ENCODE measurements at places on chromosomes 6 and 20.

GRCh38 chr6:69179681-69180080 is 544.6 kb downstream of the ADGRB3 start:
- no peak for DNase-seq

DNA sequence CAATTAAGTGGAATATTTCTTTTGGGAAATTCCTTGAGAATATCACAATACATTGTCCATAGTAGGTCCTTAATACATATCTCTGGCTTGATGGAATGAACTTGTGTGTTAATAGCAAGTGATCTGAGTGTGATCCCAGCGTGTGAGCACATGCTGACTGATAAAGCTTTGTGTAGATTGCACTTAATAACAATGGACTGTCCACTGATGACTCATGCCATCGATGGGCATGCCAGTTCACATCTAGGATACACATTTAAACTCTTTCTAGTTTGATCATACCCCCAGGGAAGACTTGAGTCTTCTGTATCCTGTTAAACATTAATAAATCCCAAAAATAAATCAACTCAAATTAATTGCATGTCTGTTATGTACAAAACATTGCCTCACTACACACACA is 454.3 kb upstream of the SPTLC3 start:
- DNase-seq, result no peak

DNA sequence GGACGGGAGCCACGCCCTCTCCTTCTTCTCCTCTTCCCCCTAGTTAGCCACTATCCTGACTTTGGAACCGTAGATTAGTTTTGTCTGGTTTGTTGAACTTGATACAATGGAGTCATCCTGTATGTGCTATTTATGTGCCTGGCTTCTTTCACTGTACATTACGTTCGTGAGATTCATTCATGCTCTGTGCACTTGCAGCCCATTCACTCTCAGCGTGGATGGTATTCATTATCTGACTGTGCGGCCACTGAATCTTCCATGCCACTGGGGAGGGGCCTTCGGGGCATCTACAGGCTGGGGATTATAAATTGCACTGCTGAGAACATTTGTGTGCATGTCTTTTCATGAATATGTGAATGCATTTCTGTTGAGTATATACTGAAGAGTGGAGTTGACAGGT is 262.5 kb downstream of the CDH26 start:
- DNase-seq, result no peak

DNA sequence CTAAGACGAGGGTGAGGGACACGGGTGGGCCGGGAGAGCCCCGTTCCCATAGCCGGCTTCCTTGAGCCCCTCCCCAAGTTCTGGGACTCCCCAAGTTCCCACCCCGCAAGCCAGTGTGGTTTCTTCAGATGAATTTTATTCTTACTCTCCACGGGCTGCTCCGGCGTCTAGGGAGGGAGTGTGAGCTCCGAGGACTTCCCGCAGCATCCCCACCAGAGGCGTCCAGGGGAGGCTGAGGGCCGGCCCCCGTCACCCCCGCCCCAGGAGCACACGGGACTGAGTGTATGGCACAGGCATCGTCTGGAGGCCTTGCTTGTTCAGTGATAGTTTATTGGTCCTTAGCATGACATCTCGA is 10.0 kb upstream of the SLC4A11 start:
- no peak for DNase-seq

DNA sequence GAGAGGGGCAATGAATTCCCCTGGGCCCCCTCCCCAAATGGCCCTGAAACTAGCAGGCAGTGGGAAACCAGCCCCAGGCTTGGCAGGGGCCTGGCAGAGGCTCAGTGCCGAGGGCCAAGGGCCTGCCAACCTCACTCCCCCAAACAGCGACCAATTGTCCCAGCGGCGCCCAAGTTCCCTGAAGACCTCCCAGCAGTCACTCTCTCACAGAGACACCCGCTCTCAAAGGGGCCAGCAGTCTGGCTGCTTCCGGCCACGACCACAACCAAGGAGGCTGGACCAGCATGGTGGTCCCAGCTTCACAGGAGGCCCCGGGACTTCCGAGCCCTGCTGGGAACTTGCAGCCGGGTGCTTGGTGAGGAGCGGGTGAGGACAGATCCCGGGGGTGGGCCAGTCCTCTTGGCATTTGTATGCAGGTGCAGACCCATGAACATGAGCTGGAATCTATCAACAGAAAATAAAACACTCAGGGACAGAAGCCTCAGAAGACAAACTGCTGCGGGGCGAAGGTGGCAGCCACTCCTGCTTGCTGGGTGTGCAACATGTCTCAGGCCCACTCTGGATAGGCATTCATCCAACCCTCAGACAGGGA is 17.5 kb upstream of the SIRPA start:
- DNase-seq, result peak; percentile 66

DNA sequence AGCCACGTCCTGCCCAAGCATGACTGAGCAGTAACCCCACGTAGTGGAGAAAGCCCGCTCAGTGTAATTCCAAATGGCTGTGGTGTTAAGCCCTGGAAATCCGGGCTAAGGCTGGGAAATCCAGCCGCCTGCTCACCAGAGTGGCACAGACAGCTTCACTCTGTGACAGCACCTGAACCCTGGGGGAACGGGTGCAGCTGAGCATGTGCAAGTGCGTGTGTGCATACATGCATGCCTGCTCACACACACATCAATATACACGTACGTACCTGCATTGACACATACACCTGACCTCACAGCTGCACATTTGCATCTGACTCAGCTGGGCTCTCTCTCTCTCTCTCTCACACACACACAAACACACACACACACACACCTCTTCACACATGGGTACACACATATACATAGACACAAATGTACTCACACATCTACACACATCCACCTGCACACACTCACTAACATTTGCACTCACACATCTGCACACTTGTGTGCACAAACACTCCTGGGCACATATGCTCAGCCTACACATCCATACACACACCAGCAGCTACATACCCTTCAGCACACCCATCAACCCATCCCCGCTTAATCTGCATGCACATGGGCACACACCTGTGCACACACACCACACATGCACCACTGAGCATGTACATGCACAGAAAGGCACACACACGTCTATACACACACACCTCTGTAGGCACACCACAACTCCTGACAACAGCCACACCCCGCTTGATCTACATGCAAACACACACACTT is 114.1 kb downstream of the GRM4 start:
- no peak for DNase-seq

DNA sequence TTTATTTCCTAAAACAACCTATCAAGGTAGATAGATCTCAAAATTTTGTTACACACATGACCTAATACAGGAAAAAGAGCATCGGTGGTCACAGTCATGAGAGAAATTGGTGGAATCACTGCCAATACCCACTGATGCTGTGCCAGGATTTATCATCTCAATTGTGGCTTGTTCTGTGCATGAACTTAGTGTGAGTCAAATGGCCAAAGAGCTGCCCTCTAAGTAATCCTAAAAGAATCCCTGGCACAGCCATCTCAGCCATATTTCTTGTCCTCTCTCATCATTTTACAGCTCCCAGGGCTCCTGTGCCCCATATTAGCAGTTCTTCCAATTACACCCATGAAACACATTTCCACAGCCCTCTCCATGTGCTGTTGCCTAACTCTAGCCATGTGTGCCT is 6.1 kb downstream of the GSTA5 start:
- no peak for DNase-seq

DNA sequence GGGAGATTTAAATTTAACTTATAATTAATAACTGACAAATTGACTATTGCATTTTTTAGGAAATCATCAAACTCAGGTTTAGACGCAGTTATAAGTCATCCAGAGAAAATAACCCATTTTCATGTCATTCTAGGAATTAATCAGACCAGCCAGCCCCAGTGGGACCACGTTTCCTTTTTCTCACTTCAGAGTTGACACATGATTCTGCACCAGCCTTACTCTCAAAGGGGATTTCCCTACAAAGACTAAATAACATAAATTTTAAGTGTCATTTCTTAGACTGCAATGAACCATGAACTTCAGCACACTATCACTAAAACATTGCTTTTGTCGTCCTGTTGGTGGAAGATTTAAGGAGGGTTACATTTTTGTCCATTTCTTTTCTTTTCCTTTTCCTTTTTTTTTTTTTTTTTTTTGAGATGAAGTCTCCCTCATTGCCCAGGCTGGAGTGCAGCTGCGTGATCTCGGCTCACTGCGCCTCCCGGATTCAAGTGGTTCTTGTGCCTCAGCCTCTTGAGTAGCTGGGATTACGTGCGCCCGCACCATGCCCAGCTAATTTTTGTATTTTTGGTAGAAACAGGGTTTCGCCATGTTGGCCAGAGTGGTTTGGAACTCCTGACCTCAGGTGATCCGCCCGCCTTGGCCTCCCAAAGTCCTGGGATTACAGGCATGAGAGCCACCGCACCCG is 3.6 kb downstream of the IPCEF1 start:
- no peak for DNase-seq

GRCh38 chr6:95517568-95517967 is 59.8 kb upstream of the MANEA start:
- DNase-seq, result no peak

GRCh38 chr20:50534567-50534966 is 24.4 kb downstream of the PTPN1 start:
- no peak for DNase-seq

DNA sequence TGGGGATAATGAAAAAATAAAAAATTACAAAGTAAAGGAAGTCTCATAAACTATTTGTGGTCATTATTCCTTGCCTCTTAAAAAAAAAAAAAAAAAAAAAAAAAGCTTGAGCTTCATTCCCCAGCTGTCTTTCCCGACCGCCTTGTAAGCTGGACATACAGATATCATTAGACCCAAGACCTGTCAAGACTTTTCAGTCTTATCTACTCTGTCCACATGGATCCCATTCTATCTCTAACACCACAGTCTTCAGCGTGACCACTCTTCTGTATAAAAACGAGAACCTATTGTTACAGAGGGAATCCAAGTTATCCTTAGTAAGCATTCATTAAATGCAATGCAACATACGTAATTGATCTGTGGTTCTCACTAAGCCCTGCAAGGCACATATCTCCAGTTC is 423.5 kb downstream of the MEI4 start:
- DNase-seq, result no peak

DNA sequence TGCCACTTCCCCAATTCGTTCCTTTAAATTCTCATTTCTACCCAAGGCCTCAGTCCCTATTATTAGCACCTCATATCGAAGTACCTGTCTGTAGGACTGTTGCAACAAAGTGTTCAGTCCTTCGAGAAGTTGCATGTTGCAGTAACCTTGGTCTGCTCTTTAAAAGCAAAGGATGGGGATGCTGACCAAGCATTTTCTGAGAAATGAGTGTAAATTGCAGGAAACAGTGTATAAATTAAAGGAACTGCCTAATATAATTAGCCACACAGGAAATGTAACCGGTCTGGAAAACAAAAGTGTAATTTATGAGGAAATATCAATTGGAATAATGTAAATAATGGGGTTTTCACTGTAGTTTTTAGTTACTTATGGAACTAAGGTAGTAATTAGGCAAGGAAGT is 261.9 kb upstream of the ARID1B start:
- no peak for DNase-seq

DNA sequence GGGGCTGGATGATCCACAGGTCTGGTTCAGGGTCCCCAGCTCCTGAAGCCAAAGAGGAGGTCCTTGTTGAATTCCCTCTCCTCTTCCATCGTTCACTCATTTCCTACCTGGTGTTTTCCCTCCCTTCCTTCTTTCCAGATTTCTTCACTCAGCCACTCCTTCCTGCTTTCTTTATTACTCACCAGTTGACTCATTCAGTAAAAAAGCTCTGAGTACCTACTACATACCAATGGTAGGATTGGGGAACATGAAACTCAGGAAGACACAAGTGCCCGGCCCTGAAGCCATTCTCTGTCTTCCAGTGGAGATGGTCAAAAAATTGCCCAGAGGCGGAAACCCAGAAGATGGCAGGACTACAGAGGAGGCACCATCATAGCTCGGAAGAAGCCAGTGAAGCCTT is 11.9 kb upstream of the NSFL1C start:
- DNase-seq, result no peak

DNA sequence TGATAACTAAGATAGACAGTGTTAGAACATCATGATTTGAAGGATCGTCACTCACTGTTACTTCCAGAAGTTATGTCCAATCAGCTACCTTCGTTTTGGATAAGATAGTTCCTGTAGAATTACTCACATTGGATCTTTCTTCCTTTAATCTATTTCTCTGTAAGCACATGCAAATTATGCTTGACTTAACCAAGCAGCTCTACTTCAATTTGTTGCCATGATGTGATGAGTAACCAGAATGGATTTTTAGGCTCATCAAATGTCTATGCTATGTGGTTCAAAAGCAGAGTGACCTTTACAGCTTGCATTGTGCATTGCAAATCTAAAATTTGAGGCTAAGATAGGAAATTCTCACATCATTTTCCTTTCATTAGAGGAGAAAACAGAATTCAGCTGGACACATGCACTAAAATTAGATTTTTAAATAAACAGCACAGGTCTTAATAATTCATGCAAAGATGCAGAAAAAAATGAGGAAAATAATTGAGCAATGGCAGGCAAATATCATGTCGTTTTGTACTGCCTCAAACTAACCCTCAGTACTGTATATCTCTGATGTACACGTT is 76.7 kb upstream of the ZFP64 start:
- no peak for DNase-seq

- DNase-seq, result no peak
Observed at GRCh38 chr20:40050596-40050995, 638.4 kb downstream of the MAFB start.

- DNase-seq, result no peak
Observed at GRCh38 chr6:10383331-10384090, 31.4 kb downstream of the TFAP2A start.

DNA sequence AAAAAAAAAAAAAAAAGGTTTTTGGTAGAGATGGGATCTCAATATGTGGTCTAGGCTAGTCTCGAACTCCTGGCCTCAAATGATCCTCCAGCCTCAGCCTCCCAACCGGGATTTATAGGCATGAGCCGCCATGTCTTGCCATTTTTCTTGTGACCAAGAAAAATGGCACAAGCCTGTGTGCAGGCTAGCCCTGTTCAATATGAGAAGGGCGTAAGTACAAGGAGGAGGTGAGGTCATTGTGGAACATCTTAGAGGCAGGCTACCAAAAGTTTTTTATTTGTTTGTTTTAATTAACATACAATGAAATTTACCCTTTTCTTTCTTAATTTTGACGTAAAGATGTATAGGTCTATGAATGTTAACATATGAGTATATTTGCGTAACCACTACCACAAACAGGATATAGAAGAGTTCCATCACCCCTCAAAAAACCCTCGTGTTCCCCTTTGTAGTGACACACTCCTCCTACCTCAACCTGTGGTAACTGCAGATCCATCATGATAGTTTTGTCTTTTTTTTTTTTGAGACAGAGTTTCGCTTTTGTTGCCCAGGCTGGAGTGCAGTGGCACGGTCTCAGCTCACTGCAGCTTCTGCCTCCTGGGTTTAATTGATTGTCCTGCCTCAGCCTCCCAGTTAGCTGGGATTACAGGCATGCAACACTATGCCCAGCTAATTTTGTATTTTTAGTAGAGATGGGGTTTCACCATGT is 28.3 kb upstream of the KIF3B start:
- DNase-seq, result no peak

- DNase-seq, result no peak
Observed at GRCh38 chr20:32965581-32966373, 38.5 kb downstream of the SUN5 start.

All from nucleus accumbens (tissue), 56 donors.